ENCODE measurements at places on chromosomes 7 and 10. TPM values are rescaled to one million over a fixed set of nuclear protein-coding genes. Genes with fewer than 3 reads are reported as not detected.

Gene GIMAP4
- 0.28 TPM for total RNA-seq

DNA sequence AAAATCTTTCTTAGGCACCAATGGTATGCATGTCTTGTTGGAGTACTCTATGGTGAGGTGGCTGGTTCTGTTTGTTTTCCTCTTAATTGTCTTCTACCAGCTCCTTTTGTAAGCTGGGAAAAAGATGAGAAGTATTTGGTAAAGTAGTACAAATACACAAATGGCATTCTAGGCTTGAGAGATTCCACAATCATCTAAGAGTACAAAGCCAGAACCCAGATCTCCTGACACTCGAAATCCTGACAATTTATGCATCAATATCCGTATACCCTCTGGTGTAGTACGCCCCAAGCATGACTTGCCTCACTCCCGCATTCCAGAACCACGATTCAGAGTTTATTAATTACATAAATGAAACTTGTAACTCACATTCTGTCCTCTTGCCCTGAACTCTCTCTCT lies 43.5 kb downstream of the CDCA7L start:
- DNase-seq = no peak

- peak; percentile 61 for DNase-seq
Measured at GRCh38 chr10:87092861-87093631, 1.6 kb downstream of the GLUD1 start.

- no peak for DNase-seq
Measured at GRCh38 chr7:3168869-3169268, 125.2 kb upstream of the CARD11 start.

DNA sequence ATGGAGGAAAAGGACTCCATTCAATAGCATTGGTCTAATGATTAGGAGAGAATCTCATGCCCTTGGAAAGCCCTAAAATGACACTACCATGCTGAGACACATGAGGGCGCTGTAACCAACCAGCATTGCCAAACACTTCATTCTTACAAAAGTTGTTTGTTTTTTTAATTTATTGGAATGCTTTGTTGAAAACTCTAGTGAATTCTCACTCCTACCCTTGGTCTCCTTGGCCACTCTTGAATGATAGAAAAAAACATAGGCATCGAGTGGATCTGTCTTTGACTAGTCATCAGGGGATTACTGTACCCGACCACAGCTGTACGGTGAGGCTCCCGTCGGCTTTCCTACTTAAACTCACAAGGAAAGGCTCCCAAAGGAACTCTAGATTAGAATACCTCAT lies 29.3 kb upstream of the ADD3 start:
- peak; percentile 74 for DNase-seq

Data from WTC11 (cell line).